ENCODE measurements at places on chromosomes 5 and 9.

- DNase-seq, result no peak
Measured at GRCh38 chr9:87766697-87767096, 40.8 kb downstream of the CTSL start.

DNA sequence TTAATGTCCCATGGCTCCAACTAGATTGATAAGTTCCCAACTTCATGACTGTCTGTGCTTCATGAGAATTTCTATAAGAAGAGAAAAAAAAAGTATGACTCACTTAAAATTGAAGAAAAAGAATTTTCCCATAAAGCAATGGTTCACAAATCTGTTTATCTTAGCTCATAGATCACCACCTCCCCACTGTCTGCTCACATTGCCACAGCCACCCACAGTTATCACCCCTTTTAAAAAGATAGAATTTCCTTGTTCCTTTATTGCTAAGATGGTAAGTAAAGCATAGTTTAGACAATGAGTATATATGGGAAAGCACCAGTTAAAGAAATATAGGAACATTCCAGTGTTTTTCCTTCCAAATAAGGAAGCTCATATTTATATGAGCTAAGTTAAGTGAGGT, 67.1 kb downstream of the ALDH7A1 start:
- no peak for DNase-seq

DNA sequence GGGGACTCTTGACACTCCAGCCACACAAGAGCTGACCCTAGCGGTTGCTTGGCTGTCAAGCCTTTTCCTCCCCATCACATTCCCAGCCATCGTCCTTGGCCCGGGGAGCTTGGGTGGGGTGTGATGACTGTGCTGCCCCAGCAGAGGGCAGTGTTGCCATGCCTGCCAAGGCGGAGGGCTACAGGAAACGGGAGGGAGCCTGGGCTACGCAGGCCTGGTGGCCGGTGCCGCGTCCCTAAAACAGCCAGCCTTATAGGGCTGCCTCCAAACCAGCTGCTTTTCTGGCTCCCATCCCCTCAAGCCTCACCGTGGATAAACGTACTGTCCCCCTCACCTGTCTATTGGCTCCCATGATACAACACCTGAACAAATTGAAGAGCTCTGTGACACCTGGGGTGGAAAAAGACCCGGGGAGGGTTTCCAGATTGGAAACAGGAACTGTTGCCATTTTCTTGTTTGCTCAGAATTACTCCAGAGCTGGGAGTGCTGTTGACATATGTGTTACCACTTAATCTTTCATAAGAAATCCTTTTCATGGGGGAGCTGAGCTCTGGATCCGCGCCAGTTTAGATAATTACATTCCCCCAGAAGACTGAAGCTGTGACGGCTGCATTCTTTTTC, 72.8 kb upstream of the ASTN2 start:
- peak; percentile 78 for DNase-seq

- no peak for DNase-seq
Measured at GRCh38 chr5:130251931-130252330, 347.7 kb downstream of the CHSY3 start.

DNA sequence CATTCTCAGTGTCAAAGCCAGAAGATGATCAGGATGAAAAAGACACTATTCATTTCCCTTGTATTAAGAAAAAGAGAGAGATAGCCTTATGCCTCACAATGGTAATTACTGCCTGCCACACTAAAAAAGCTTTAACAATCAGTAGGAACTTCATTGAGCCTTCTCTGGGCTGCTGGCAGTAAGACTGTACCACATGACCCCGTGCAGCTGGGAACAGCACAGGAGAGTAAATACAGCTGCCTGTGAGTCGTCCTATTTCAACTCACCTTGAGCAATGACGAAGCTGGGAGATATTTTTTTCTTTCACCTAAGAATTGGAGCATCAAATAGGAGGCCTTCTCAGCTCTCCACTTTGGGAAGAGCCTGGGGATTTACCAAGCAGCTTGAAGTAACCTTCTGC, 316.3 kb downstream of the GABRB2 start:
- no peak for DNase-seq

GRCh38 chr9:120637919-120638318, 58.0 kb upstream of the CDK5RAP2 start:
- no peak for DNase-seq

Data from NCI-H1930 (cell line).